ENCODE measurements at places on chromosomes 7 and 10.

DNA sequence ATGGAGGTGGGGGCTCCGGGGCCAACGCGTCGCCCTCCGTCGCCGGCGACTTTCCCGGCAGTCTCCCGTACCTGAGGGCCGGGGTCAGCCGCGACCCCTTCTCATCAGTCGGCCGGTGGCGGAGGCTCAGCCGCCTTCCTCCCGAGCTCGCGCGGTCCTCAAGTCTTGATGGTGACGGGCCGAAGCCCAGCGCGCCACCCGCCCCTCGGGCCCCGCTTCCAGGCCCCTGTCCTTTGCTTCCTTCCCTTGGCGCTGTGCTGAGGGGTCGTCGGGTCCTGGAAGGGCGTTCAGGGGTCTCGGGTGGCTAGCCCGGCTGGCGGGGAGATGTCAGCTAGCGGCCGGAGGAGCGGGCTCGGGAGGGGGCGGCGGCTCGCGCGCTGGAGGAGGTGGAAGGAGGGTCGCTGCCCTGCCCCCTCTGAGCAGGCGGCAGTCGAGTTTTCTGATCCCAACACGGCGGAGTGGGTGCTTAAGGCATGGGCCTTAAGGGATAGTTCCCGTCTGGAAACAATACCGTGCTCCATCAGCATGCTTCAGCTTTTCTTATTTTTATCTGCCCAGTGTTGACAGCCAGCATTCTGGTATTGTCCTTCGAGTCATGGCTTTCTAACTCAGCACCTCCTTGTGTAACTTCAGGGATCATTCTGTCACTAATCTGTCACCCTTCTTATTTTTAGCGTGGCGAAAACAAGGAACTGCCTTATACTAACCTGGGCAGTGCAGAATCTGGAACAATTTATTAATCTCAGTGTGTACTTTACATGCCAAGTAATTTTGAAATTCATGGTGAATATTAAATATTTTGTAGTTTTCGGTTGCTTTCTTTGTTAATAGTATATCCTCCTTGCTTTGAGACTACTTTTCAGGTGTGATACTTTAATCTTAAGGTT lies 748 bp downstream of the PHTF2 start:
- DNase-seq: no peak

DNA sequence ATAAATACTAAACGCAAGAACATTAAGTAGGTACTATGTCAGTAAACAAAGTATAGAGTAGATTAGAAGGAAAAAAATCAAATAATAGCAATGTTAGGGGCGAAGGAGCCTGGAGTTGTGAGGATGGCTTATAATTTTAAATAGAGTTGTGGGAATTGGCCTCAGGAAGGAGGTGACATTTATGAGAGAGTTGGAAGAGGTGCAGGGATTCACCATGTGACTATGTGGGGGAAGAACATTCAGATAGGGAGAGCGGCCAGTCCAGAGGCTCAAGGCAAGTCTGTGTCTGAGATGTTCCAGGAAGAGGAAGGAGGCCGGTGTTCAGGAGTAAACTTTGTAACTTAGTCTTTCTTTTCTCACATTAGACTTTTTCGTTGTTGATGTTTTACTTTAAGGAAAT lies 778.6 kb upstream of the C7orf33 start:
- DNase-seq: no peak

DNA sequence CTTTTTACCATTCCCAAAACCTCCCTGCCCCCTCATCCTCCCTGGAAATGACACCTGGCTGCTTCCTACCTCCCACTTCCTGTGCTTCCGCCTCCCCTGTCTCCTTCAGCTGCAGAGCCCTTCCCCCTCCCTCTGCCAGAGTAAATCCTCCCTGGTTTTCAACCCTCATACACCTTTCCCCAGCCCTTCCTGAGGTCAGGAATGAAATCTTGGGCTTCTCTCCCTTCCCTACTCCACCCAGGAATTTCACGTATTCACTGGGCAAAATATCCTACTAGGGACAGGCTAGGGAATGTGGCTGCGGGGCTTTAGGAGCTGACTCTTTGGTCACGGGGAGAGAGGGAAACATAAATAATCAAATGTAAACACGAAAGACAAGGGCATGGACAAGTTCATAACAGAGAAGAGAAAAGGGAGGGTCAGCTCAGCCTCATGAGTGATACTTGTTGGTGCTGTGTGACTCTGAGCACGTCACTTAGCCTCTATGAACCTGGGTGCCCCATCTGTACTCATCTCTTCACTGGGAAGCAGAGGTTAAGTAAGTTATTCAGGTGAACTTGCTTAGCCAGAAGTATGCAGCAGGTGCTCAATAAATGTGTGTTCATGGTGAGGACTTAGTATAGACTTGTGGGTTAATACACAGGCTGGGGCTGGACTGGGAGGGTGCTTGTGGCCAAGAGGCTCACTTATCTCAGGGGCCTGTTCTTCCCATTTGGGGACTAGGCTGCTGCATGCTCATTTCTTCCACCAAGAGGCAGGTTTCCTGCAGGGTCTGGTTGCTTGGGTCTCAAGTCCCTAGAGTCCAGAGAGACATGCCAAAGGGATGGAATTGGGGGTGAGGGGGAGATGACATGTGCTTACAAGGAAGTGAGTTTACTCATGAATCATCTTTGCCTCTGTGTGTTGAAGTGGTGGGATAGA lies 10.0 kb upstream of the DUSP5 start:
- DNase-seq: no peak

DNA sequence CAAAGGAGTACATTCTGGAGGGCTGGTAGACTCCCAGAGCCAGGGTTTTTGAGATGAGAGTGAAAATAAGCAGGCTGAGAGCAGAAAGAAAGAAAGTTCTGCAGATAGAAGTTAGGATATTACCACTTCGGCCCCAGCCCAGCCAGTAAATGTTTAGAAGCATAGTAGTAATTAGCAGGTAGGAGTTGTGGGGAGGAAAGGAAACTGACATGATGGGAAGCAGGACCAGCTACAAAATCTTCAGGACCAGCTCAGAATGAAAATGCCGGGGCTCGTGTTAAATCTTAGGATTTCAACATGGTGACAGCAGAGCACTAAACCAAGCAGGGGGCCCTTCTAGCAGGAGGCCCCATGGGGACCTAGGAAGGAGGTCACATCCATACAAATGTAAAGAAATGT lies 28.7 kb downstream of the PRSS2 start:
- no peak for DNase-seq

GRCh38 chr7:44685723-44686122 lies 62.9 kb upstream of the ZMIZ2 start:
- no peak for DNase-seq

GRCh38 chr7:36563706-36564327 lies 160.5 kb downstream of the AOAH start:
- no peak for DNase-seq

- DNase-seq: peak; percentile 38
Observed at GRCh38 chr7:29113384-29114102, 32.8 kb downstream of the CPVL start.

DNA sequence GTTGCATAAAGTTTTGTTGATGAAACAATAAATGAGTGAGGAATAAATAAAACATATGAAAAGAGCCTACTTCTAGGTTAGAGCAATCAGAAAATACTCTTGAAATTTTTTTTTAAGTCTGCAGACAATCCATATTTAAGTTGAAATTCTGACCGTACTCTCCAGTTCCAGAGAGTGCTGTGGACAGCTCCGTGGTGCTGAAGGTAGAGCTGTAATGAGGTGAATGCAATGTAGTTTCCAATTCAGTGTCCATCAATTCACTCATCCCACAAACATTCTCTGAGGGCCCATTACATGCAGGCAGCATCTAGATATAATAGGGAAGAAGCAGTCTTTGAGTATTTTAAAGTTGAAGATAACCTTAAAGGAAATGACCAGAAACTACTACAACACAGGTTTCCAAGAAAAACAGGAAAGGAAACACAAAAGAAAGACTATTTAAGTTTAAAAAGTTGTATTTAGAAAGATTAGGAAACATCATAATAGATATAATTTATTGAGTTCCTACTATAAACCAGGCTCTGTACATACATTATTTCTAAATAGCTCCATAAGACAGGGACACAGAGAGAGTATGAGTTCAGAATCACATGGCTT lies 44.0 kb upstream of the CRTAC1 start:
- DNase-seq: no peak

DNA sequence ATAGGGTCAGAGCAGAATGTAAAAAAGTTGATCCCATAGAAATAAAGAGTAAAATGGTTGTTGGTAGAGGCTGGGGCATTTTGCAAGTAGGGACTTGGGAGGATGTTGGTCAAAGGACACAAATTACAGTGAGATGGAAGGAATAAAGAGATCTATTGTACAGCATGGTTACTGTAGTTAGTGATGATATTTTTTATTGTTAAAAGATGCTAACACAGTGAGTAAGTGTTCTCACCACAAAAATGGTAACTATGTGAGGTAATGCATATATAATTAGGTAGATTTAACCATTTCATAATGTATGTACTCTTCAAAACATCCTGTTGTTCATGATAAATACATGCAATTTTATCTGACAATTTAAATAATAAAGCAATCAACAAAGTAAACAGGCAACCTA lies 280.7 kb upstream of the MAGI2 start:
- no peak for DNase-seq

DNA sequence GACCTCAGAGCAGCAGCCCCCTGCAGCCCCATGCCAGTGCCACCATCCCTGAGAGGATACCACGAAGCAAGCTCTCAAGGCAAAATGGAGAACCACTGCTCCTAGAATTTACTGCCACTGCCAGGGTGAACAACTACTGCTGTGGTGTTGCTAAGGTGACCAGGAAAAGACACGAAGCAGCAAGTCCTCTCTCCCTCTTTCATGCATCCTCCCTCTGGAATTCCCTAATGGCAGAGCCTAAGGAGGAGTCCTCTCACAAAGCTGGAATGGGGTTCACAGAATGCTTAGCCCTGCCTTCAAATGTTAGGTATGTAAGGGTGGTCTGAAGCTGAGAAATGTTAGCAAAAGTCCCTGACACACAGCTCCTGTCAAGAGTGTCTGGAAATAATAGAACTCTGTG lies 35.8 kb upstream of the NPSR1 start:
- no peak for DNase-seq

GRCh38 chr10:88288320-88289059 lies 294.6 kb downstream of the RNLS start:
- DNase-seq: no peak

GRCh38 chr10:13383399-13383761 lies 35.3 kb upstream of the SEPHS1 start:
- DNase-seq: no peak

DNA sequence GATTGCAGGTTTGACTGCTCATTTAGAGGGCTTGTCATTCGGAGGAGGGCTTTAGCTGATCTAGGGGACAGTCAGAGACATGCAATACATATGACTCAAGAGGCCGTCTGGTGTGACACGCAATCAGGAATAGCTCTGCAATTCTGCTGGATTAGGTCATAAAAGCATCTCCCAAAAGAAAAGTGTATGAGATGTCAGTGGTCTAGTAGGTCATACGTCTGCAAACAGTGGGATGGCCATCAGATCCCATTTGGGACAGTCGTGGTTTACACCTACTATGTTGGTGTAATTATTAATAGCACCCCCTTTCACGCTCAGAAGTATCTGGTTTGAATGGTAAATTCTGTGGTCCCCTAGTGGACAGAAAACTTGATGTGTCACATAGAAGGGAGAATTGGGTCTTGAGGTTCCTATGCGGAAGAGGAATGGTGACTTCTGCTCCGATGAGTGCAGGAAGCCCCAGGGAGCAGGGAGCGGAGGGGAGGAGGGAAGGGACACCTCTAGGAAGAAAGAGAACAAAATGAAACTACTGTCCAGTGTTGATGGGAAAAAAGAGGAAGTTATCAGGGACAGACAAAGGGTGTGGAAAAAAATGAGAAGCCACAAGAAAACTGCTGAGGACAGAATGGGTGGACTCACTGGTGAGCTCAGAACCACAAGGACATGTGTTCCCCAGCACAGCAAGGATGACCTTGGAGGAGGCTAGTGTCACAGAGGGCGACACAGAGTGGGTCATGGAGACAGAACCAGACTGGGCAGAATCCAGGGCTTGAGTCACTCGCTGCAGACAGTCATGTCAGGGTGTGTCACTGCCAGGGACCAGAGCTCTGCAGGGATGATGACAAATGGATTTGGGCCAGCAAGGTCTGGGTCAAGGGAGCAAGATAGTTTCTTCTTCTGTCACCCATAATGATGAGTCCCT lies 59.9 kb downstream of the MAP3K8 start:
- DNase-seq: no peak

- no peak for DNase-seq
Observed at GRCh38 chr7:141737118-141737835, 881 bp upstream of the SSBP1 start.

GRCh38 chr7:121219026-121219425 lies 109.8 kb upstream of the WNT16 start:
- DNase-seq: no peak

DNA sequence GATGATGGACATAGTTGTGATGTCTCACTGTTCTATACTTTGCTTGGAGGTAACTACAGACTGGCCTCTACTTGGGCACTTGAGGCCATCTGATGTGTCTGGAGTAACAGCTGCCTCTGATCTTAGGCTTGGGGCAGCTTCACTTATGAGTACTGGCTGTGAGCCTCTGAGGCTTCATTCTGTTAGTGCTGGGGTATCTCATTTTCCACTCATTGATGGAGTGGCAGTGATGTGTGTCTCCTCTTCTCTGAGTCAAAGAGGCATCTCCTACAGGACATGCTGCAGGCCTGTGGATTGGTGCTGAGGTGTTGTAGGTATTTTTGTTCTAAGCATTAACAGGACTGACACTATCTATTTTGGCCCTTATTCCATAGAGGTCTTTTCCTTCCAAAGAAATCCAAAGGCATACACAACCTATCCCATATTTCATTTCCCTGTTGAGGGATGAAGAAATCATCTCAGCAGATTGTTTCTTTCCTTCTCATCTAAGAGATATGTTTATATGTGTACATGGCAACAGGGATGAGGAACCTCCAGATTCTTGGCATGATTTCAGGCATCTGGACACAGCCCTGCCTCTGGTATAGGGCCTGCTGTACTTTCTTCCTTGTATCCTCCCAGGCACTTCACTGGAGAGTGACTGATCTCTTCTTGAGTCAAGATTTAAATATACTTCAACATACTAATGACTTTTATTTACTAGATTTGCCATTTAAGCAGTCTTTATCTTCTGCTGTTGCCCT lies 65.7 kb upstream of the NOBOX start:
- no peak for DNase-seq

- DNase-seq: no peak
Observed at GRCh38 chr7:143443153-143443552, at the start of gene TAS2R60. TAS2R60 (plus strand) TSS chr7:143443453; CDS start chr7:143443453, 0 bp downstream.

DNA sequence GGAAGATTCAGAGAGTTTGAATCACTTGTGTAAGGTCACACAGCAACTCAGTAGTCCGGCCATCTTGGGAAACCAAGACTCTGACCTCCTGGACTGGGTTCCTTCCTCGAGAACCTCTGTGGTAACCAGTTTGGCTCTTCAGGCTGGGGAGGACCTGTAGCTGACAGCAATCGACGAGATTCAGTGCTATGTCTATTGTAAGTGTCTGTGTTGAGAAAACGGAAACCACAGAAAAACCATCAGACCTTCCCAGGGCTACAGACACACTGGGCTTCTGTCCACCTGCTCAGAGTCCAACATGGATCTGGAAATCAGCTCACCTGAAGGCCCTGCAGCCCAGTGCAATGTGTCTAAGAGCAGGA lies 403.7 kb downstream of the RPS24 start:
- no peak for DNase-seq

GRCh38 chr10:107141524-107142061 lies 22.9 kb downstream of the SORCS1 start:
- no peak for DNase-seq

Measured in DMS 273 treated with DMSO at 0.1 percent for 48 hours (cell line).